ENCODE measurements at places on chromosomes 1 and 21.

GRCh38 chr1:54380290-54380882 lies 25.8 kb downstream of the SSBP3 start:
- DNase-seq: no peak

DNA sequence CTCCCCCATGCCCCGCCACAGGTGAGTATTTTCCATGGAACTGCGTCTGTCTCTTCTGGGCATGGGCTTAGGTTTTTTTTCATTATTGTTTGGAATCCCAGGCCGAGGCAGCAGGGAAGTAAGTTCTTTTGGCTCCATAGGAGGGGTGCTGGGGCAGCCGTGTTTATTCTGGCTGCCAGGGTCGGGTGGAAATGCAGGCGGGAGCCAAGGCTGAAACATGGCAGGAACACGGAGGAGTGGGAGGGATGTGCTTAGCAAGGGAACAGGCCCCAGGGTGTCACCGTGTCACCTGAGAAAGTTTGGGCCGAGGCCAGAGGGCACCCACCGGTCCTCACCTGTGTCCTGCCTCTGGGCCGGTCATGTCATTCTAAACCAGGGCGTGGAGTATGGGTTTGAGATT lies 4.5 kb upstream of the DHRS3 start:
- no peak for DNase-seq

DNA sequence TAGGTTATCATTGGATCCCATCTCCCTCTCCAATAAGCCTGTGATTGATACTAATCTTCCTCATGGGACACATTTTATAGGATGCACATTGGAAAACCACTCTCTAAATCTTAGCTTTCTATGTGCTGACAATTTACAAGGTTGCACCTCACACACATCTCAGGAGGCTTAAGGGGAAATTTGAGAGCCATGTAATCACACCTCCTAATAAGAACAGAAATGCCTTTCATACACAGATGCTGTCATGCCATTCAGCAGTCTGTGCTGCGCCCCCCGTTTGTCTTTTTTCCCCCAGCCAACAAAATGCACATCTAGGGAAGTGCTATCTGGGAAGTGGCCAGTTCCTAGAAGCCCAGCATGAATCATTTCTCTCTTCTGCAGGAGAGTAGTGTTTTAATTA lies 154.5 kb downstream of the ST6GALNAC5 start:
- DNase-seq: no peak

GRCh38 chr1:117181630-117182041 lies 29.1 kb downstream of the VTCN1 start:
- peak; percentile 53 for DNase-seq

DNA sequence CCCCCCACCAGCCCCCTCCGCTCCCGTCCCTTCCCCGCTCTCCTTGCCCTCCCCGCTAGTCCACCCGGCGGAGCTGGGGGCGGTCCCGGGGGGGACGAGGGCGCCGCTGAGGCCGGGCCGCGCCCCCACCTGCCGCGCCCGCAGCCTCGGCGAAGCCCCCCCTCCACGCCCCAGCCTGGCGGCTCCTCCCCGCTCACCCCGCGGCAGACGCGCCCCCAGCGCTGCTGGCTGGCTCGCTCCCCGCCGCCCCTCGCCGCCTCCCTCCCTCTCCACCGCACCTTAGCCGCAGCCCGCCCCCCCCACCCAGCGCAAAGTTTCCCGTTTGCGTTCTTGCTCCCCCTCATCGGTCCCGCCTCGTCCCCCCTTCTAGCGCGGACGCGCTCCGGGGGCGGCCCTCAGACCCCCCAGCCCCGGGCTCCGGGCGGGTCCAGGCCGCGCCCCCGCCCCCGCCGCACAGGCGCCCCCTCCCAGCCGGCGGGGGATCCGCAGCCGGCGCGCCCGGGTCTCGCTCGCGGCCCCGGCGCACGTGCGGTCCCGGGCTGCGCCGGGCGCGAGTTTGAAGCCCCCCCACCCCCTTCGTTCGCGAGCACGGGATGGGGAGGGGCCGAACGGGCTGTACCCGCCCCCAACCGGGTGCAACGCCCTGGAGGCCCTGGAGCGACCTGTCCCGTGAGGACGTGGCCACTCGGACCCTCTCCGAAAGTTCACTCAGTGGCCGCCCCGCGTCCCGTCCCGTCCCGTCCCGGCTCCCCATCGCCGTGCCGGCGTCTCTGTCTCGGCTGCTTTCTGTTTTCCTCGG lies 623 bp downstream of the PTPRF start:
- no peak for DNase-seq

- DNase-seq: no peak
These were observed 6.5 kb upstream of the GOLPH3L start for GRCh38 chr1:150703427-150703826.

GRCh38 chr1:222370913-222371675 lies 176.8 kb downstream of the HHIPL2 start:
- DNase-seq: no peak

GRCh38 chr1:111653709-111654108 lies 34.1 kb downstream of the RAP1A start:
- peak; percentile 39 for DNase-seq

All from inflammatory macrophage (primary cell).